Bronchus fibroblast of lung (primary cell): ENCODE measurements at places on chromosomes 7 and 10. TPM values are rescaled to one million over a fixed set of nuclear protein-coding genes. Genes with fewer than 3 reads are reported as not detected.

Gene CALHM1
- total RNA-seq = not detected in 2 replicates

Gene SCRN1
- total RNA-seq = 68.8 and 73.1 TPM in 2 replicates

Gene STOX1
- total RNA-seq = under 0.01 and 0.15 TPM in 2 replicates

Gene C10orf53
- not detected in 2 replicates for total RNA-seq

Gene GTF2I
- 65.1 and 72.6 TPM in 2 replicates for total RNA-seq

Gene CFAP69
- total RNA-seq = 0.30 and 0.67 TPM in 2 replicates

Gene ABCB4
- total RNA-seq = 0.15 and 0.17 TPM in 2 replicates

Gene STEAP2
- 5.5 and 6.8 TPM in 2 replicates for total RNA-seq
